ENCODE measurements at places on chromosomes 6 and 20.
A peak's percentile ranks its signal among the peaks of the same experiment; 100 is the strongest.

- DNase-seq: no peak
- no peaks in the 10 kb centered on the region for H3K36me3 ChIP-seq
- no peak overlapping the region for H3K27ac ChIP-seq
Observed at GRCh38 chr6:43082806-43083655, 6.9 kb downstream of the PTK7 start.

GRCh38 chr6:105515054-105515453, 112.2 kb upstream of the PREP start:
- H3K4me3 ChIP-seq: no peak overlapping the region
- no peaks in the 10 kb centered on the region for H3K4me1 ChIP-seq
- no peaks in the 10 kb centered on the region for H3K27me3 ChIP-seq

- no peak overlapping the region for H3K4me3 ChIP-seq
- no peak overlapping the region for H3K27ac ChIP-seq
- H3K36me3 ChIP-seq: no peaks in the 10 kb centered on the region
- no peaks in the 10 kb centered on the region for H3K27me3 ChIP-seq
Observed at GRCh38 chr20:57998276-57998675, 230.2 kb downstream of the ANKRD60 start.

DNA sequence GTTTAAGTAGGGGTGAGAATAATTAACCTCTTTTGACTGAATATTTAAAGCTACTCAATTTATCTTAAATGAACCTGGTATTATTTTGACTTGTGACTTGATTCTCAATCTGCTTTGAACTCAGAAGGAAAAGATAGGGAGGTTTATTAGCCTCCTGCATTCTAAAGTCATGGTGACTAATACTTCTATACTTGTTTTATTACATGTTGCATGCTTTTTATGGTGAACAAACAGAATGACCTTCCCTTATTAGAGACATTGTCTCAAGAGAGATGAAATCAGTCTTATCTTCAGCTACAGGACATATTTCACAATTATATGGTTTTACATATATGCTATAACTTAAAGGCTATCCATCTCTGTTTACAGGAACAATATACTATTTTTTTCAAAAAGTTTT, 336.9 kb downstream of the KHDRBS2 start:
- H3K27ac ChIP-seq: no peak overlapping the region
- H3K36me3 ChIP-seq: no peaks in the 10 kb centered on the region
- H3K4me1 ChIP-seq: no peaks in the 10 kb centered on the region
- H3K27me3 ChIP-seq: no peaks in the 10 kb centered on the region
- DNase-seq: no peak
- no peak overlapping the region for H3K4me3 ChIP-seq

GRCh38 chr6:111838749-111839484, 34.3 kb downstream of the FYN start:
- no peaks in the 10 kb centered on the region for H3K27me3 ChIP-seq
- H3K4me3 ChIP-seq: no peak overlapping the region
- peaks cover 10% of the 10 kb centered on the region for H3K4me1 ChIP-seq
- DNase-seq: no peak

- DNase-seq: no peak
- no peak overlapping the region for H3K4me3 ChIP-seq
- no peak overlapping the region for H3K27ac ChIP-seq
Observed at GRCh38 chr20:61518424-61518951, 266.4 kb downstream of the CDH4 start.

DNA sequence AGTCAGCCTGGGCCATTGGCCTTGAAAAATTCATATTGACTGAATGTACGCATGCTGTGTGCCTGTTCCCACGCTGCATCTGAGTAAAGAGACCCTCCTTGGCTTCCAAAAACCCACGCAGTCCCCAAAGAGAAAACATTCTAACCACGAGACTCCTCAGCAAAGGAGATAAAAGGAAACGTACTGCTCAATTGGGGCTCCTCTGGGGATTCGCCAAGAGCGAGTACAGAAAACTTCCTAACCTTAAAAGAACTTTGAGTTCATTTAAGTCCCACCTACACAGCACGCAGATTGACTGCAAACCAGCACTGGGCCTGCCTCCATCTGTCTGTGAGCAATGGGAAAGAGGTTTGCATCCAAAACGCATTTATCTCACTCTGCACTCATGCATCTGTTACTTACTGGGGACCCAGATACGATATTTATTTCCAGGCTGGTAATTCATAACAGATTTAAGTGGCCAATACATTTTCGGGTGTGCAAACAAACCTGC, 505.9 kb upstream of the CHD6 start:
- H3K27ac ChIP-seq: no peak overlapping the region
- DNase-seq: no peak
- no peaks in the 10 kb centered on the region for H3K27me3 ChIP-seq
- H3K36me3 ChIP-seq: no peaks in the 10 kb centered on the region
- no peak overlapping the region for H3K4me3 ChIP-seq

DNA sequence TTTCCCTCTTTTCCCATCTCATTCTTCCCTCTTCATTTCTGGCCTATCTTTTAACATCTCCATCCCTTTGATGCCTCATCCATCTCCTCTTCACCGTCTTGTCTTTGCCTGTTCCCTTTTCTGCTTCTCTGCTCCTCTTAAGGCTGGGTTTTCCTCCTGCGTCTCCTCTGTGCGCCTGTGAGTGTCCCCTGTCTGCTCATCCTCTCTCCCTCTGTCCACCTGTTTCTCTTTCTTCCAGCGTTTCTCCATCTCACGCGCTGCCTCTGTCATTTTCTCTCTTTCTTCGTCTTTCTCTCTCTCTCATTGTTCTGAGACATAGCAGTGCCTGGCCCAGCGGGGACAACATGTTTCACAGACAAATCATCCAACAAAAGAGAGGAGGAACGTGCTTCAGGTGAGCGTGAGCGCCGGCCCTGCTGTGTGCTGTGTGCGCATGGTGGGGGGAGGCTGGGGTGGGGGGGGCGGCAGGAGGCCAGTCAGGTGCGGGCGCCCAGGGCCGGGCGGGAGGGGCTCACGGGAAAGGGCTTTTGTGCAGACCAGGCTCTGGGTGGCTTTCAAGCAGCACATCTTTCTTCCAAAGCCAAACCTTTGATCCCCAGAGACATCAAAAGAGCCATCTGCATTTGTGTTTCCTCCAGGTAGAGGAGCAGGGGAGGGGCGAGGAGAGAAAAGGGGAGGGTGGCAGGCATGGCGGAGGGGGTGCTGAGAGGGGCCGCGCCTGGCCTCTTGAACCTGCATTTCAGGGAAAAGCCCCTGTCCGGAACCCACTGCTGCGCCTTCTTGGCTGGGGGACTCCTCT, 121.3 kb downstream of the VEGFA start:
- no peaks in the 10 kb centered on the region for H3K36me3 ChIP-seq
- no peaks in the 10 kb centered on the region for H3K4me1 ChIP-seq
- no peak for DNase-seq
- H3K27ac ChIP-seq: no peak overlapping the region
- H3K4me3 ChIP-seq: no peak overlapping the region

- DNase-seq: no peak
- no peaks in the 10 kb centered on the region for H3K27me3 ChIP-seq
- no peak overlapping the region for H3K4me3 ChIP-seq
- H3K27ac ChIP-seq: no peak overlapping the region
Observed at GRCh38 chr6:157186785-157187181, 136.5 kb downstream of the TMEM242 start.

DNA sequence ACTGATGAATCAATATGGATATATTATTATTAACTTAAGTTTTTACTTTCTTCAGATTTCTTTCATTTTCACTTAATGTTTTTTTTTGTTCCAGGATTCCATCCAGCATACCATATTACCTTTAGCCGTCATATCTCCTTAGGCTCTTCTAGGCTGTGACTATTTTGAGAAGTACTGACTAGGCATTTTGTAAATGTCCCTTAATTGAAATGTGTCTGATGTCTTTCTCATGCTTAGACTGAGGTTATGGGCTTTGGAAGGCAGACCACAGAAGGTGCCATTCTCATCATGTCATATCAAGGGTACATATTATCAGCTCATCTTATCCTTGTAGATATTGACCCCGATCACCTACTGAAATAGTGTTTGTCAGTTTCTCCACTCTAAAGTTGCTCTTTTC, 101.3 kb downstream of the FOXO3 start:
- H3K27ac ChIP-seq: no peak overlapping the region
- DNase-seq: no peak
- H3K4me3 ChIP-seq: no peak overlapping the region
- H3K36me3 ChIP-seq: peaks cover 29% of the 10 kb centered on the region

- no peaks in the 10 kb centered on the region for H3K36me3 ChIP-seq
- no peak overlapping the region for H3K27ac ChIP-seq
- no peak for DNase-seq
Observed at GRCh38 chr6:27239258-27239657, 8.2 kb upstream of the PRSS16 start.

DNA sequence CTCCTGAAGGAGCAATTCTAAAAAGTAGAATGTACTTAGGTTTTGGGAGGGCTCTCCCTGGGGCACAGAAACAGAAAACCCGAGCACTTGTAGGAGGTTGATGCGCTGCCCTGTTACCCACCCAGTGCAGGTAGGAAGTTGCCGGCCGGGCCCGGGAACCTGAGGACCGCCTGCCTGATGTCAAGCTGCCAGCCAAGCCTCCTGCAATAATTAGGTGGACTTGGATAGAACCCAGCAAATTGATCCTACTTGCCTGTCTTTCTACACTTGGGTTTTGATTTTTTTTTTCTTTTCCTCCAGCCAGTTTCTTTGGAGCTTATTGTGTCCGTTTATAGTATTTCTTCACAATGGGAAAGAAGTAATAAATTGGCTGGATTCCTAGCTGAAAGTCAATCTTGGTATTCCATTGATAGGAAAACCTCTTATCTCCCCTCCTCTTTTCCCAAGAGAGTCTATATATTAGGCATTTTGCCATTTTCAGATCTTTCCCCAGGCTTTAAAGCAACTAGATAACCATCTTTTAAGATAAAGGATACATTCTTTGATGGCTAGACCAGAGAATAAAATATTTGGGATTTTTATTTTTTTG, 78.3 kb upstream of the FYN start:
- peaks cover 21% of the 10 kb centered on the region for H3K4me1 ChIP-seq
- H3K36me3 ChIP-seq: no peaks in the 10 kb centered on the region
- DNase-seq: no peak
- no peaks in the 10 kb centered on the region for H3K27me3 ChIP-seq
- no peak overlapping the region for H3K27ac ChIP-seq
- H3K4me3 ChIP-seq: no peak overlapping the region

- H3K27me3 ChIP-seq: no peaks in the 10 kb centered on the region
- DNase-seq: no peak
Observed at GRCh38 chr6:143967706-143968376, 40.2 kb downstream of the PLAGL1 start.

DNA sequence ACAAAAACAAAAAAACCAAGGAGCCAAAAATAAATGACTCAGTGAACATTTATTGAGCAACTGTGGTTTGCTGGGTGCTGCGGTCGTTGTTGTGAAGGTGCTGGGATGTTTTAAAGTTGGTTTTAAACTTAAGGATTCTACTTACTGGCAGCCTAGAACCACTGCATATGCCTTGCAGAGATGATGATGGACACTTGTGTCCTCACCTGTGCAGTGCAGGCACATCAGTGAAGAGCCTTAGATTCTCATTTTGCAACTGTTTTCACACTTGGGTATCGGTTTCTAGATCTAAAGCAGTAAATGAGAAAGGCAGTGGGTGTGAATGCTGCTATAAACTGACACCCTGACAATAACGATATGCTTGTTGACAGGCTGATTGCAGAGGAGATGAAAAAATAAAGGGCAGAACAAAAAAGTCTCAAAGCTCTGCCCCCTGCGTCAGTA, 68.8 kb downstream of the UTRN start:
- H3K36me3 ChIP-seq: no peaks in the 10 kb centered on the region
- H3K27me3 ChIP-seq: no peaks in the 10 kb centered on the region

DNA sequence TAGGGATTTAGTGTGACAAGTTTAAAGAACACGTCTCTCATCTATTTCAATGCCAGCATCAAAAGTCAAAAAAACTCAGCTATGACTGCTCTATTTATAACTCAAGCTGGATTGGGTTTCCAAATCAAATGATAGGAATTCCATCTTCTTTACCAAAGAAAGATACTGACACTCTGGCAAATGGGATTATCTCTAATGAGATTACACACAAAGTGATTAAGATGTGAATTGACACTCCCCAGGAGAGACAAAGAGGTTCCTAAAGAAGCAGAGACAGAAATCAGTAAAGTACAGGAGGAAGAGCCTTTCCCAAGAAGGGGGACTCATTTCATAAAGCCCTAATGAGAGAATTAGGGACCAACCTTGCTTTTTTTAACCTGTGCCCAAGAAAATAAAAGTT, 92.1 kb downstream of the ID4 start:
- no peak overlapping the region for H3K4me3 ChIP-seq
- no peak overlapping the region for H3K27ac ChIP-seq
- H3K4me1 ChIP-seq: no peaks in the 10 kb centered on the region
- no peak for DNase-seq

- peaks cover 26% of the 10 kb centered on the region for H3K4me1 ChIP-seq
- H3K4me3 ChIP-seq: no peak overlapping the region
- H3K27me3 ChIP-seq: no peaks in the 10 kb centered on the region
- no peak for DNase-seq
Observed at GRCh38 chr20:23200413-23200812, 114.3 kb upstream of the CD93 start.

DNA sequence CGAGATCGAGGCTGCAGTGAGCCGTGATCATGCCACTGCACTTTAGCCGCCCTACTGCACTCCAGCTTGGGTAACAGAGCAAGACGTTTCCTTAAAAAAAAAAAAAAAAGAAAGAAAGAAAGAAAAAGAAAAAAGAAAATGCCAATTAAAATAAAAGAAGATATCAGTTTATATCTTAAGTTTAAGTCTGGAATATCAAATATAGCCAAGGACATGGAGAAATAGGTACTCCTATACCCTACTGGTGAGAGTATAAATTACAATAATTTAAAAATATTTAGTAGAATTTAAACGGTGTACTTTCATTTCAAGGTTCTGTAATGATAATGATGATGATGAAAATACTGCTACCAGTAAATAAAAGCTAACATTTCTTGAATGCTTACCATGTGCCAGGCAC, 3.8 kb upstream of the TRIM31 start:
- no peak overlapping the region for H3K4me3 ChIP-seq
- no peak overlapping the region for H3K27ac ChIP-seq
- no peaks in the 10 kb centered on the region for H3K4me1 ChIP-seq
- no peaks in the 10 kb centered on the region for H3K36me3 ChIP-seq

- peaks cover 18% of the 10 kb centered on the region for H3K36me3 ChIP-seq
- no peaks in the 10 kb centered on the region for H3K27me3 ChIP-seq
- H3K27ac ChIP-seq: peak within 1 kb of the TSS; percentile 100
- H3K4me3 ChIP-seq: peak within 1 kb of the TSS; percentile 73
- peaks cover 45% of the 10 kb centered on the region for H3K4me1 ChIP-seq
- no peak for DNase-seq
Observed at GRCh38 chr6:41072836-41073202, at the start of gene NFYA. NFYA (plus strand) TSS chr6:41072974; CDS start chr6:41079090, 6,116 bp downstream.

DNA sequence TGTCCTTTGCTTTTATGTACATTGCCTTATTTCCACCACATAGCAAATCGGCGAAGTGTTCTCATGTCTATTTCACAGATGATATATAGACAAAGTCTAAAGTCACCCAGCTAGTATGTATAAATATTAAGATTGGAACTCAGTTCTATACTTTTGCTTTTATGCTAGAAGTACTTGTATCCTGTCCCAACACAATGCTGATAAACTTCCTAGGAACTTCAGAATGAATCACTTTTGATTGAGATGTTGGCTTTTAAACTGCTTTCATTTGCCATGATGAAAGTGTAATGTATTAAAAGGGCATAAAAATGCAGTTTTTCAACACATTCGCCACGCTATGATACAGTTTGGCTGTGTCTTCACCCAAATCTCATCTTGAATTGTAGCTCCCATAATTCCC, 50.8 kb downstream of the GCLC start:
- peaks cover 8% of the 10 kb centered on the region for H3K4me1 ChIP-seq
- no peak overlapping the region for H3K27ac ChIP-seq
- no peaks in the 10 kb centered on the region for H3K27me3 ChIP-seq
- DNase-seq: no peak
- no peak overlapping the region for H3K4me3 ChIP-seq

GRCh38 chr6:106244931-106245330, 80.6 kb downstream of the ATG5 start:
- H3K27me3 ChIP-seq: no peaks in the 10 kb centered on the region
- H3K4me1 ChIP-seq: no peaks in the 10 kb centered on the region
- H3K36me3 ChIP-seq: peaks cover 12% of the 10 kb centered on the region
- no peak overlapping the region for H3K27ac ChIP-seq
- H3K4me3 ChIP-seq: no peak overlapping the region

All from suprapubic skin (tissue), 4 donors.